ENCODE measurements at places on chromosomes 6 and 20.
A peak's percentile ranks its signal among the peaks of the same experiment; 100 is the strongest.

DNA sequence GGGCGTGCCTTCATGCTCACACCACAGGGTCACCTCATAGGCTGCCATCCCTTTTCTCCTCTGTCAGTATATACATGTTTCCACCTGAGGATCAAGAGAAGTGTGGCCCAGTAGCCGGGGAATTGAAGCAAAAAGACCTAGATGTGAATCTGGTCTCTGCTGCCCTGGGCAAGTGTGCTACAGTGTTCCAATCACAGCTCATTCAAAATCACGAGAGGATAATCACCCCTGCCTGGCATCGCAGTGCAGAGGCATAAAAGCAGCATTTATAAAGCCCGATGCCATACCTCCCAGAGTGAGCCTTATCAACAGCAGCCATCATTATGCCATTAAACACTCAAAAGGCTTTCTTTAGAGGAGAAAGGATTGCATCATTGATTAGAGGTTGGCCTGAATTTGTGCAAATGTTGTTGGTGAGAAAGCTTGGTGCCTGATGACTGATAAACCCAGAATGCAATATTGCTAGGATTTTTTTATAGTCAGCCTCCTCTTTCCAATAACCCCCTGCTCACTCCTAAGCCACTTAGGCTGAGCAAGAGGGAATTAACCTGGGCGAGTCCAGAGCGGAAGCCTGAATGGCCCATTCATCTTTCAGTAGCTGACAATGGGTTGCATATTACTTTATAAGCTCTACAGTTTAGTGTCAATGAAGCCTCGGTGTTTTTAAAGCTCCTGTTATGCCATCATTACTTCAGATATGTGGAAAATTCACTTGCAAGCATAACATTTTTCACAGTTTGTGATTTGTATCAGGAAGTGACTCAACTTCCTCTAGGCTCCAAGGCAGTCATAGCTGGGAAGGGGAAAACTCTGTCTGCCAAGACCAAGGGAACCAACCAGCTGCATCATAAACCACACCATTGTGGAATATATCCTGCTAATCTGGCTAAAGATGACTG, 92.5 kb upstream of the NXT1 start:
- DNase-seq: no peak

- DNase-seq: peak; percentile 76
These were observed 121.8 kb downstream of the SULF2 start for GRCh38 chr20:47663354-47664067.

GRCh38 chr6:164098857-164099267, 684.3 kb downstream of the QKI start:
- DNase-seq: no peak

- no peak for DNase-seq
These were observed 107.6 kb downstream of the JAG1 start for GRCh38 chr20:10565922-10566897.

DNA sequence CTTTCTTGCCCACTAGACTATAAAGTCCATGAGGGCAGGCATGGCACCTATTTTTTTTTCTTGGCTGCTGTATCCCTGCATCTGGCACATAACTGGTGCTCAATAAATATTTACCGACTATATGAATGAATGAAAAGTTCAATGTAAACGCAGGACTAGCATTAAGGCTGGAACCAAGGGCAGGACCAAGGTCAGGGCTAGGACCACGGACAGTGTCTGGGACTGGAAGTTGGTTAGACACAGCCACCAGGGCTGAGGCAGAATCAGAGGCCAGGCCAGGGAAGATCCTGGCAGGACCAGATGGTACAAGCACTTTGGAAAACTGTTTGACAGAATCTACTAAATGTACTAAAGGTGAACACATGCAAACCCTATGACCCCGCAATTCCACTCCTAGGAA, 3.7 kb downstream of the TNXB start:
- DNase-seq: no peak

GRCh38 chr20:62332421-62332820, 29.6 kb downstream of the ADRM1 start:
- DNase-seq: no peak

DNA sequence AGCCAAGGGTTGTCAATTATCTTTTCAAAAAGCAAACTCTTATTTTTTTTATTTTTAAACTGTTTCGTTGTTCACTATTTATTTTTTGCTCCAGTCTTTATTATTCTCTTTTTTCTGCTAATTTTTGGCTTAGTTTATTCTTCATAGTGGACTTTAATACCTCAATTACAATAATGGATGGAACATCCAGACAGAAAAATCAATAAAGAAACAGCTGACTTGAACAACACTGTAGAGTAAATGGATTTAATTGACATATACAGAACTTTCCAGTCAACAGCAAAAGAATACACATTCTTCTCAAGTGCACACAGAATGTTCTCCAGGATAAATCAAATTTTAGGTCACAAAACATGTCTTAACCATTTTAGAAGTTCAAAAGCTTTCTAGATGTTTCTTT, 111.5 kb downstream of the MEI4 start:
- DNase-seq: no peak

DNA sequence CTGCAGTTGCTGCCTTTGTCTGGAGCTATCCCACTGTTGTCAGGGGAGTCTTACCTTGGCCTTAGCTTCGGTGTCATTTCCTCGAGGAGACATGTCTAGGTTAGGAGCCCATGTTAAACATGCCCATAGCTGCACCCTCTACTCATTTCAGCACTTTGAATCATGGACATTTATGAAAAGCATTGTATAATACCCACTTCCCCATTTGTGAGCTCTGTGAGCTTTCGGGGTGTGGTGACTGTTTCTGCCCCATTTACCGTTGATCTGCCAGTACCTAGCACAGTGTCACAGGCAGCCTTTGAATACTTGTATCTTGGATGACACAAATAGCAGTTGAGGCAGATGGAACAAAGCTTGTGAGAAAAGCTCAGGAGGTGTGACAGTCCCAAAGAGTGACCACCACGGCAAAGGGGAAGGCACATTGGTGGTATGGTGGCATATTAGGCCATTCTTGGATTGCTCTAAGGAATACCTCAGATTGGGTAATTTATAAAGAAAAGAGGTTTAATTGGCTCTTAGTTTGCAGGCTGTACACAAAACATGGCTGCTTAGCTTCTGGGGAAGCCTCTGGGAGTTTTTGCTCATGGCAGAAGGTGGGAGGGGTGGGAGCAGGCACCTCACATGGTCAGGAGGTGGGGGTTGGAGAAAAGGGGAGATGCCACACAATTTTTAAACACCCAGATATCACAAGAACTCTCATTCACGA, 42.0 kb downstream of the JARID2 start:
- DNase-seq: no peak

DNA sequence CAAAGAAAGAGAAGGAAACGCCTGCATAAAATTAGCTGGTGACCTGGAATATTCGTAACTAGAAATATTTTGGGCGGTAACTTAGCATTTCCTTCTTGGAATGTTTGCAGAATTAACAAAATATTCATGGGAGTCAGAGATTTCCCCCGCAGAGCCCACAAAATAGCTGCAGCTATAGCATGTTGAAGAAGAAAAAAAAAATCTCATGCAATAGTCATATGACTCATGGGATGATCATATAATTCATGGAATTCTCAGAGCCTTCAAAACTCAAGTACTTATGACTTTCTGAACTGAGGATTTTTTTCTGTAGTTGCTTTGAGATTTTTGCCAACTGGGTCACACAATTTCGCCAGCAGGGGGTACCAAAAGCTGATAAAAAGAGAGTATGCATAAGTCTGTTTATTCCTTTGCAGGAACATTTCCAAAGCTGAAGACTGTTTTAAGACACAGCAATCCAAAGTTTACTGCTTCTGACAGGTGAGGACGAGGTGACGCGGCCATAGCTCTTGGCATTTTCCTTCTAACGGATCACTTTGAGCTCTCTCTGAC, 586.0 kb upstream of the CHD6 start:
- no peak for DNase-seq

DNA sequence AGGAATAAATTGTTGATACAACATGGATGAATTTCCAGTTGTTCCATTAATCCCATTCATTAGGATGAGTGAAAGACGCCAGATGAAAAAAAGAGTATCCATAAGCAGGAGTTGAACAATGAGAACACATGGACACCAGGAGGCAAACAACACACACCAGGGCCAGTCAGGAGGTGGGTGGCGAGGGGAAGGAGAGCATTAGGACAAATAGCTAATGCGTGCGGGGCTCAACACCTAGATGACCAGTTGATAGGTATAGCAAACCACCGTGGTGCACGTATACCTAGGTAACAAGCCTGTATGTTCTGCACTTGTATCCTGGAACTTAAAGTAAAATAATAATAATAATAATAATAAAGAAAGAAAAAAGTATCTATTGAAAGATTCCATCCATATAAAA, 11.1 kb downstream of the PCED1A start:
- DNase-seq: no peak

GRCh38 chr6:80209430-80209829, 103.0 kb downstream of the BCKDHB start:
- DNase-seq: peak; percentile 12

DNA sequence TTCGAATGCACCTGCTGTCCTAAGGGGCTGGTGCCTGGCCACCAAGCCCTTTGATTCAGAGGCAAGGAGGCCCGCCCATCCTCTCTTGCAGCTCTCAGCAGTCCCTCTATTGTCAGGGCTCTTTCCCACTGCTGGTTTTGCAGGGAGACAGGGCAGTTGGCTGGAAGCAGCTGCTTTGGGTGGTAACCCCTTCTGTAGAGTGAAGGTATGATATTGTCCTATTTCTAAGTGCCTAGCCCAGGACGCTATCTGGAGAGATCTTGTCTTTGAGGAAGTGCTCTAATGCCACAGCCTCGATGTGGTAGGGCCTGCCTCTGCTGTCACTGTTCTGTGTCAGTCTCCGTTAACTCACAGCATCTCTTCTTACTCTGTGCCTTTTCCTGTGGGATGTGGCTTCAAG, 5.6 kb downstream of the PLCG1 start:
- peak; percentile 70 for DNase-seq

DNA sequence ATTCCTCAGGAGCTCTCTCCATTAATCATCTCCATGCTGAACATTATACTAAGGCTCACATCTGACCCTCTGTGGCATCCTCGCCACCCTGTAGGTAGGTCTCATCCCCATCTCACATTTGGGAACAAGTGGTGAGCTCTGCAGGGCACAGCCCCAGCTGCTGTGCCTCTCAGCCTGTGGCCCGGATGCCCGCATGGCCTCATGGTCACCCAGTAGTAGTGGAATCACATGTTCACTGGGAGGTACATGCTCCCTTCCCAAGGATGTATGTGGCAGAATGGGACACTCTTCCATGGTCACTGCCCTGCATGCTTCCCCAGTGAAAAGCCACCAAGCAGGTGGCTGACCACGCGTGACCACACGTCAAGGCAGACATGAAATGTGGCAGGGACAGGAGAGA, 26.3 kb upstream of the APMAP start:
- no peak for DNase-seq

DNA sequence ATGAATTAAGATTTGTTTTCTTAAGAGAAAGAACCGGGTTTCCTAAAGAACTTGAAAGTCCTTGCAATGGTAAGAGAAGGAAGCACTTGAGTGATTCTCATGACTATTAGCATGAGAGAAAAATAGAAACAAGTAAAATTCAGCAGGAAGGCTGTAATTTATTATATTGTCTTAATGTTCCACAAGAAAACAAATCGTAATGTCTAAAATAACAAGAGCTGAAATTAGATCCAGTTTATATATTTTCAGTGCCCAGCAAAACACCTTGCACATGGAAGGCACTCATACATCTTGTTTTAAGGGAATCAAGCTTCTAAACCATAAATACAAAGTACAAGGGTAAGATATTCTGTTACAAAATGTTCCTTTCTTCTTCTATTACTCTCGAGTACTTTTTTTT, 229.4 kb upstream of the PLN start:
- DNase-seq: no peak

GRCh38 chr20:53074811-53075314, 102.7 kb downstream of the TSHZ2 start:
- DNase-seq: no peak

- no peak for DNase-seq
These were observed 6.1 kb downstream of the TRIM10 start for GRCh38 chr6:30154709-30155519.

DNA sequence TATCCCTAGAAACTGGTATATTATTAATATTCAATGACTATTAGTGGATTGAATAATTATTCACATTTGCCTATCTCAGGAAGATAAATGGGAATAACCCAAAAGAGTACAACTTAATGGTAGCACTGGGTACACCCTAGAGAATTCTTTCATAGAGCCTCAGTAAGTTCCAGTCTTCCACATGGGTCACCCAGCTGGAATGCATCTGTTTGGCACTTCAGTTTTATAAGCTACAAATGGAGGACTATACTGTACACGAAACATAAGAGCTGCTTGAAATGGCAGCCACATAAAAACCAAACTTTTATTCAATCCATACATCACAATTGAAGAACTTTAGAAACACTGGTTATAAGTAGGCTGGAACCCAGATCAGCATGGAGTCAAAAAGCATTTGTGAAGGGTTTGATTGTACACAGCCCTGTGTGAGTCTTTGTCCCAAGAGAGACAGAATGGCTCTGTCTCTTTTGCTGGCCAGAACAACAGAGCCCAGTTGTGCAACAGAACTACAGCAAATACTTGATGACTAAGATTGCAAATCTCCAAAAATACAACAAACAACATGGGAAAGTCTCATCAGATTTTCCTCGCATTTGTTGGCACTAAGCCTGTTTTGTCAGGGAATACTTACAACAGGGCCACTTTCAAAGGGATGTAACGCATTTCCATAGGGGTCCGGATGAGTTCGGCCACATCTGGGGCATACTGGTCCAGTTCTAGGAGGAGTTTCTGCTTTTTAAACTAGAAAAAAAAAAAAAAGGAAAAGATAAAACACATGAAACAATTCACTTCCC, 39.5 kb downstream of the PIGU start:
- DNase-seq: no peak

GRCh38 chr6:128821116-128821515, 61.8 kb upstream of the LAMA2 start:
- DNase-seq: no peak

GRCh38 chr20:44431502-44432234, 44.0 kb upstream of the TTPAL start:
- no peak for DNase-seq

Measured in activated CD4-positive, alpha-beta T cell treated with anti-CD3 and anti-CD28 coated beads, Interleukin-2, Interleukin-4, amounts not matched to agents 100 ng/mL and 50 ng/mL, durations not matched to agents 16 hours and 8 hours (primary cell).